ENCODE measurements at places on chromosomes 16 and 17.

- peak; percentile 56 for DNase-seq
These were observed 171.4 kb upstream of the DYNLRB2 start for GRCh38 chr16:80369138-80369958.

- peak; percentile 82 for DNase-seq
These were observed 44.7 kb downstream of the CYTH1 start for GRCh38 chr17:78737332-78737731.

DNA sequence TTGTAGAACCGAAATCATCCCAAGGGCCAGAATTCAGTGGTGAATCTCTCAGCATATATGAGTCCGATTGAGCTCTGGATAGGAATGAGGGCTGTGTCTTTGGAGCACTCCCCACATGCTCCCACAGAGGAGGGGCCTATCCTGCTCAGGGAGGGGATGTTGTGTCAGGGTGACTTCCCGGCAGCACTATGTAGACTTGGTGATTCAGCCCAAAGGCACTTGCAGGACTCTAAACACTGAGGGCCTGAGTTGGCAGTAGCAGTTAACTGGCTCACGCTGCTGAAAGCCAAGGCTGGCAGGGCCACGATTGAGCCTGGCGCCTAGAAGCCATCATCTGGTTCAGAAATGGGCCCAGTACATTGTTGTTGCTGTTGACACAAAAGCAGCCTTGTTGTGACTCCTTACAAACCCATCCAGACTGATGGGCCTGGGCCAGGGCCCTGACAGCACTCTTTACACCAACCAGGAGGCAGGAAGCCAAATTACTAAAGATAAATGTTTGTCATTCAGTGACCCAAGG lies 31.9 kb downstream of the NMT1 start:
- peak; percentile 98 for DNase-seq

DNA sequence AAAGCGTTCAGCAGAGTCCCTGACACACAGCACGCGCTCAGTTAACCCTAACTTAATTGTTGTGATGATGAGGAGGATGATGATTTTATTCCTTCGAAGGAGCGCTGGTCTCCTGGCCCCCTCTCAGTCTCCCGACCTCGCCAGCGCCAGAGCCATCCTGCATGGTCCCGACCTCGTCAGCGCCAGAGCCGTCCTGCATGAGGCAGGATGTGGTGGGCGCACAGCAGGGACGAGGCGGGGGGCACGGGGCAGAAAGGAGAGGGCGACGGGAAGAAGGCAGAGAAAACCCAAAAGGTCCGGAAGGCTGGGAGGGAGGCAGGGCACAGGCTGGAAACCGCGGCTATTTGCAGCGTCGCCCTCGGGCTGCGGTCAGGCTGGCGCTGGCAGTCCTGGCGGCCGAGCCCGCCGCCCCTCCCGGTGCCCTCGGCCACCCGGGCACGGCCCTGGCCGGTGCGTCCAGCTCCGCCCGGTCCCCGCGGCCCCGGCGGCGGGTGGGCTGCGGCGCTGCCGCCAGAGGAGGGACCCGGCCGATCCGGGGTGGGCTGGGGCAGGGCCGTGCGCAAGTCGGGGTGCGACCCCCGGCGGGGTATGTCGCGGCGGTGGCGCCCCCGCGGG lies 3.0 kb upstream of the TAC4 start:
- no peak for DNase-seq

GRCh38 chr17:75396796-75397195 lies 8.7 kb downstream of the GRB2 start:
- no peak for DNase-seq

DNA sequence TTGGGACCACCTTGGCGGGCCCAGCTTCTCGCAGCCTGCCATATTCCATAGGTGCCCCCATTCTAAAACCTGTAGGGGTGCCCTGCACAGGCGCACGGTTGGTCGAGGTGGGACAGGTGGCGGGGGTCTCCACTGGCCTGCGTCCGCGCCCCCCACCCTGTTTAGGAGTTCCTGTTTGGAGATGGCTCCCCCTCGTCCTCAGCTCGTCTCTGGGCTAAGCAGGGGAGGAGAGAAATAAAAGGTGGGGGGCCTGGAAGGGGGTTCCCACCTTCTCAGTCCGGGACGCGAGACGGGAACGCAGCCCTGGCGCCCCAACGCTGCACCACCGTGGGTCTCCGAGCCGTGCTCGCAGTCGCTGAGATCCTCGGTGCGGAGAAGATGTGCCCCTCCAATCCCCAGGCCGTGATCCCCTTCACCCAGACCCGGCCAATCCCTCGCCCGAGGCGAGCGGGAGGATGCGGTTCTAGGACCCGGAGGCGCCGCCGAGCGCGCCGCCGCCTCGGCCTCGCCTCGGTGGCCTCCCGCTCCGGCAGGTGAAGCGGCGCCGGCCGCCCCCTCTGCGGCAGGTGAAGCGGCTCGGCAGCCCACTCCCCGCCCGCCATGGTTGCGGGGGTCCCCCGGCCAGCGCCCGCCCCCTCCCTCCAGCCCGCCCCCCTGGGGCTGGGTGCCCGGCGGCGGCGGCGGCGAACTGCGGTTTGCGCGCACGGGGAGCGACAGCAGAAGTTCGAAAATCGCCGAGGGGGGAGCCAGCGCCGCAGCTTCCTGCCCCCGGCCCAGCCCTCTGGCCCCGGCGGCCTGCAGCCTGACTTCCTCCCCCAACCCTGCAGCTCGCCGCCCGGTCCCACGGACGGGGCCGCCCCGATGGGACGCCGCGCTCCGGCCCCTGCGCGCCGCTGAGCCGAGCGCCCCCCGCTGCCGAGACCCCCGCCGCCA lies at the start of gene FMNL1:
TSS of gene FMNL1 (plus strand) at position 805 of the 933 bp plus-strand sequence. CDS start 240 bp downstream, outside the sequence.
- no peak for DNase-seq

GRCh38 chr17:65794572-65794971 lies 233.1 kb upstream of the AXIN2 start:
- DNase-seq = peak; percentile 27

- DNase-seq = no peak
These were observed 45.8 kb downstream of the TEX2 start for GRCh38 chr17:64217249-64217691.
